ENCODE measurements at places on chromosomes 4 and X.

DNA sequence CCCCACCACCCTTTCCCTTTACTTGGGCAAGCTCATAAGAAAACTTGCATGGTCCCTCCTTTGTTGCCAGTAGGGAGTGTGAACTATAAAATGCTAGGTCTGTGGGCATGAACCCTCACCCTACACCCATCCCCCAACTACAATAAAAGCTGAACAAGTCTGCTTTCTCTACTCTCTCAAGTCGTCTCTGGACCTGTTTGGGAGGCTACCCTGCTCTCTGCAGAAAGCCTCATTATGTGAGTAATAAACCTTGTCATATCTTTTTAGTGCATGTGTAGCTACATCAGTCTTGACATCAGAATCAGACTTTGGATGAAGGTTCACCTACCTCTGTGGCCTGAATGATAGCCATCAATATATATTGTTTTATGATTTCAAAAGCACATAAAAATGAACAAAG lies 155.4 kb upstream of the FAM241A start:
- no peak for DNase-seq

DNA sequence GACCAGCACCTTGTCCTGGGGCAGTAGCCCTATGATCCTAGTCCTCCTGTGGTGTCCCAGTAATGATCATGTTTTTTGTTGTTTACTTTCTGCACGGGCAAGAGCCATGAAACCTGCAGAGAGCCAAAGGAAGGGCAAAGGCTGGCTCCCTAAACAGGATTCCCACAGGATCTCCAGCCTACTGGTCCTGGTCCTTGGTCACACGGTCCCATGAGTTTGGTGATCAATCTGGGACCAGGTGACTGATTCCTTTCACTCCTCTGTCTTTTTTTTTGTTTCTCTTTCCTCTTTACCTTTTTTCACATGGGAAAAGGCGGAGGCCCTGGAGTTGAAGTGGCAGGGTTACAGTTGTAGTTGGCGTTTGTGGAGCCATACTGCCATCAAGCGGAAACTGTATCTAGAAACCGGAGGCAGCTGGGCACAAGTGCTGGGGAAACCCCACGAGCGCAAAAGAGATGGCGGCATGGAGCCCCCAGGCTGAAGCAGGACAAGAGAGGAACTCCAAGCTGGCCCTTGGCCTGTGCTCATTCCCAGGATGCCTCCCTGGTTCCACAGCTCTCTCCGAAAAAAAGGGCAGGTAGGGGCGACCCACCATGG lies 34.6 kb downstream of the NBDY start:
- peak; percentile 73 for DNase-seq

GRCh38 chrX:23660766-23661132 lies 6.5 kb upstream of the PRDX4 start:
- DNase-seq: no peak

DNA sequence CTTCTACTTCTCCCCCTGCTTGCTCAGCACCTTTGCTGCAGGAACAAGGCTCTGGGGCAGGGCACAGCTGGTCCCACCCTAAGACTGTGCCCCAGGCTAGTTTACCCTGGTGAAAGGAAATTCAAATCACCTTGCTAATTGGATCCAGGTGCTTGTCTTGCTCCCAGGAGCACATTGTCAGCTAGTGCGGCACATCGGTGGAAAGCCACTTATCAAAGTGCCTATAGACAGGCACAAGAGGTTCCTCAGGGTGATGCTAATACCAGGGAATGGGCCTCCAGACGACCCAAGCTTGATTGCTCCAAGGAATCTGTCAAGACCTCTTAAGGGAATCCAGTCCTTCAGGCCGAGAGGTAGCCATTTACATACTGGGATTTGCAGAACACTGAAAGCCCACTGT lies 64.5 kb upstream of the PRPS1 start:
- no peak for DNase-seq

- DNase-seq: no peak
Observed at GRCh38 chrX:34764852-34765361, 107.8 kb upstream of the TMEM47 start.

- no peak for DNase-seq
Observed at GRCh38 chrX:142201113-142201512, 4.0 kb downstream of the MAGEC2 start.

GRCh38 chr4:105900541-105900940 lies 5.3 kb downstream of the NPNT start:
- DNase-seq: no peak

DNA sequence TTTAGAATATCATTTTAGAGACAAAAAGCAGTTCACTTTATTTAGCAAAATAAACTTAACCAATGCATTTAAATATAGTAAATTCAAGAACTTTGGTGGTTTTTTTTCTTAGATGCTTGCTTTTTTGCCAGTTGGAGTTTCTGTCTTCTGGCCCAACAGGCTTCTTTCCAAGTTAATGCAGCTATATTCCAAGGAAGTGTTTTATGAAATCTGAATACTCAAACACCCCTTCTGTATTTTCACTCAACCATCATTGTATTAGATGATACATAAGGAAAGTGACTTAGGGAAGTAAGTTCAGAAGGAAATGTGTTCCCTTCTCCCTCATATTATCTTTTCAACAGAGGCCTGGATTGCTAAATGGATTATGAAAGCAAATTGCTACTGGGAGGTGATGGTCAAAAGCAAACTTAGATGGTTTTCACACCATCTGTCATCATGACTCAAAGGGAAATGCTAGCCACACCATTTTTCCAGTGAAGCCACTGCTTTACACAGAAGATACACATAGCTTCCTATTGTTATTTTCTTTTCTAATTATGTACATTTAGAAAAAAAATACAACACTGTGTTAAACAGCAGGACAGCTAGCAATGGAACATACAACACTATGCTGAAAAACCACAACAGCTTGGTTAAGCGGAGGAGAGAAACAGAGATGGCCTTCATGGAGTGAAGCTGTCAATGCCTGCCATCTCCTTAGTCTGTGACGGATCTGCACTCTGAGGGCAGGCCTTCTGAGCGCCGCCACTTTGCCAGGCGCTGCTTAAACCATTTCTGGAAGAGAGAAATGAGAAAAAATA lies 32.9 kb downstream of the HOPX start:
- DNase-seq: no peak

DNA sequence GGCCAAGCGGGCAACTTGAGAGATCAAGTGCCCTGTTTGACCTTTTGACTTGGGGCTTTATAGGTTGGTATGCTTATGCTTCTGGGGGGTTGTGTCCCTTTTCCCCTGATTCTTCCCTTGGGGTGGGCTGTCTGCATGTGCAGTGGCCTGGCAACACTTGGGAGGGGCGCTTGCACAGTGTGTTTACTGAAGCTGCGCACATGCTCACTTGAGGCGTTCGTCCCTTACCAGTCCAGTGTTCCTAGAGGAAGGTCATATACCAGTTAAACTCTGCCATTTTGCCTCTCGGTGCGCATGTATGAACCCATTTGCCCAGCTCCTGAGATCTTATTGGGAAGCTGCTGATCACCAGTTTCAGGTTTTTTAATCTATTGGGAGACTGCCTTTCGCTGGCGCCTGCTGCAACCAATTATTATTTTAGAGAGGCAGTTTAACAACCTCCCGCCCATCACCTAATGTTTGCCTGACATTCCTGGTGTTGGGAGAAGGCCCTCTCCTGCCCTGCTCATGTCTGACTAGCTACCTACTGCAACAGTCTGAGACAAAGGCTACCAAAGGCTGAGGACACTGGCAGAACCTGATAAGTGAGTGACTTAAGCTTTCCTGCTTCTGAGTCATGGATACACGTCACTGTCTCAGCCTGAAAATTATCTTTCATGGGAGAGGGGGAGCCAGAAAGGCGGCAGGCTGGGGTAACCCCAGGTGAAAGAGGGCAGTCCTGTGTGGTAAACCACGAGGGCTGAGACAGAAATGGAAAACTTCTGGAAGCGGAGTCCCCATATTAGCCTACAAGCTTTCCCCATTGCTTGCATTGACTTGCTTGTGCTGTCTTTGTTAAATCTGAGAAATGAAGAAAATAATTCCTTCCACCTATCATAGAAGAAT lies 97.6 kb downstream of the CPE start:
- no peak for DNase-seq

DNA sequence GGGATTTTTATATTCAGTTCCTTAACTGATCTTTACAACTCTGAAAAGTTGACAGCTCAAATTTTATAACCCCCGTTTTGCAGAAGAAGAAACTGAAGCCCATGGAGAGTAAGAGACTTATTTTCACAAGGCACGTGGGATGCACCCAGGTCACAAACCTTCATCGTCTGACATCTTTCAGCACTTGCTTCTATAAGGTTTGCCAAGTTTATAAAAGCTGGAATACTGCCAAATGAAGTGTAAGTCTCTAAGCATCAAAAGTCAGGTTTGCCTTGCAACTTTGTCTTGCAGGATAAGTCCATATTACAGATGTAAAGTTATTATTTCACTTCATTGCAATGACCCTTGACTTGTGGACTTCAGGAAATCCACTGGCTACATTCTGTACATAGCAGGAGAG lies 6.3 kb upstream of the KCNIP4 start:
- DNase-seq: no peak

- no peak for DNase-seq
Observed at GRCh38 chr4:109821185-109821584, 5.6 kb downstream of the GAR1 start.

GRCh38 chrX:153412746-153413720 lies 1.8 kb downstream of the ZFP92 start:
- DNase-seq: no peak

GRCh38 chr4:98284640-98285046 lies 23.5 kb downstream of the RAP1GDS1 start:
- no peak for DNase-seq
